ENCODE measurements at places on chromosomes 16 and 17. TPM values are rescaled to one million over a fixed set of nuclear protein-coding genes. Genes with fewer than 3 reads are reported as not detected.

- DNase-seq = no peak
Observed at GRCh38 chr17:49600949-49601348, 25.3 kb downstream of the NXPH3 start.

- peak; percentile 5 for DNase-seq
Observed at GRCh38 chr16:53041320-53042051, 11.2 kb downstream of the CHD9NB start.

GRCh38 chr17:33816842-33817617 lies 438.1 kb upstream of the CCL2 start:
- DNase-seq = no peak

The SLC5A10 gene
- not detected for total RNA-seq

The FBXW10 gene
- not detected for total RNA-seq

- DNase-seq = no peak
Observed at GRCh38 chr16:58280846-58281301, 14.0 kb downstream of the PRSS54 start.

DNA sequence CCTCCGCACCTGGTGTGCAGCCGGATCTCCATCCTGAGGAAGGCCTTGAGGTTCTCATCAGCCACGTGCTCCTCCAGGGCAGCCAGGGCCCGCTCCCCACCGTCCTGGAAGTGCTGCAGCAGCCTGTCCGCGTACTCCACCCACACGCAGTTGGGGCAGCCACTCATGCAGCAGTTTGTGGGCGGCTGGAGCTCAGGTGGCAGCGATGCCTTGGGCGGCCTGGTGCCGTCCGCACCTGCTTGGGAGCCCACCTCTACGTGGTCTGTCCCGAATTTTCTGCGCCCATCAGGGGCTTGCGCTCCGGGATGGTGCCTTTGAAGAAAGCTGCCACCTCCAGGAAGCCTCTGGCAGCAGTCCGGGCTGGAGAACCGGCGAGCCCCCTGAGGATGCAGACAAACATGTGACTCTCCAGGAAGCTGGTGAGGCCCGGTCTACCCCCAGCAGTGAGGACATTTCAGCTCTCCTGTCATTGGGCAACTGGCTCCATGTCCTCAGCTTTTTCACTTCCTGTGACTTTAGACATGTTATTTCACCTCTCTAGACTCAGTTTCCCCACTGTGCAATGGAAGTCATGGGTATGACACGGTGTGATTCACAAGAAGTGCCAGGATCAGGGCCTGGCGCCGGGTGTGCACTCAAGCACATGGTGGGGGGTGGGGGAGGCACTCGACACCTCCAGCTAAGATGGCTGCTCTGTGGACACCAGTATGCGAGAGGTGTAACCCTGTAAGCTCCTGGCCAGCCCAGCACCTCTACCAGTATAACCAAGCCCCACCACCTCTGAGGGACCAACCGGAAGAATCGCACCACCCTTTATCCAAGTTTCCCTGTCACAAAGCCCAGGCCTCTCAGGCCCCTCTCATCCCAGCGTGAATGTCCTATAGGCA lies 957 bp downstream of the OXLD1 start:
- DNase-seq = peak; percentile 6

GRCh38 chr16:49617016-49617629 lies 238.8 kb downstream of the ZNF423 start:
- no peak for DNase-seq

The KCNAB3 gene
- 0.36 TPM for total RNA-seq

DNA sequence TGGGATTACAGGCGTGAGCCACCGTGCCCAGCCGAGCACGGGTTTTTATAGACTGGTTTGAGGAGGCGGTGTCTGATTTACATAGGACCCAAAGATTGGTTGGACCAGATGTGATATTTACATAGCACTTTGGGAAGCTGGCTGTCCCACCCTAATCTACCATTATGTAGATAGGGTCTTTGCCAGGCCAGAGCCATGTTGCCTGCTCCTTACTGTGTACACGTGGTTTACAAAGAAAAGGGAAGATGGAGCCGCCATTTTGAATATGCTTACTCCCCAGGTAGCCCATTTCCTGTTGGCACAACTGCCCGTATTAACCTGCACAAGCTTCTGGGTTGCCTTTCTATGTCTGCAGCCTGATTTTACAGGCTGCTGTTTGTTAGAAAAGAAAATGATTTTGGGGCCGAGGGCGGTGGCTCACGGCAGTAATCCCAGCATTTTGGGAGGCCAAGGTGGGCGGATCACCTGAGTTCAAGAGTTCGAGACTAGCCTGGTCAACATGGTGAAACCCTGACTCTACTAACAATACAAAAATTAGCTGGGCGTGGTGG lies 89.9 kb upstream of the EEF2KMT start:
- no peak for DNase-seq

The GPR179 gene
- total RNA-seq = not detected

GRCh38 chr17:39197380-39198185 lies at the start of gene CACNB1:
CACNB1 (minus strand) TSS chr17:39197669; CDS start chr17:39197495, 174 bp downstream.
- DNase-seq = peak; percentile 65

The SLC2A4 gene
- total RNA-seq = under 0.01 TPM

DNA sequence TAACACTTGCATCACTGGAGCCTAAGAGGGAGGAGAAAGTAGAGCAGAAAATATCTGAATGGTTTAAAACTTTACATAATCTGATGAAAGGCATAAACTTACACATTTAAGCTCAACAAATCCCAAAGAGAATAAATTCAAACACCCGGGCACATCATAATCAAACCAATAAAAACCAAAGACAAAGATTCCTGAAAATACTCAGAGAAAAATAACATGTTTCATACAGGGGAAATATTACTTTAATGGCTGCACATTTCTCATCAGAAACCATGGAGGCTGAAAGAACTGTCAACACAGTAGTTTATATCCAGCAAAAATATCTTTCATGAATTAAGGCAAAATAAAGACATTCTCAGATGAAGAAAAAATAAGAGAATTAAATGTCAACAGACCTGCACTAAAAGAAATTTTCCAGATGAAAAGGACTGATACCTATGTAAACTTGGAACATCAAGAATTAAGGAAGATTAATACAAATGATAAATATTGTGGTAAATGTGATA lies 34.2 kb downstream of the C16orf87 start:
- no peak for DNase-seq

DNA sequence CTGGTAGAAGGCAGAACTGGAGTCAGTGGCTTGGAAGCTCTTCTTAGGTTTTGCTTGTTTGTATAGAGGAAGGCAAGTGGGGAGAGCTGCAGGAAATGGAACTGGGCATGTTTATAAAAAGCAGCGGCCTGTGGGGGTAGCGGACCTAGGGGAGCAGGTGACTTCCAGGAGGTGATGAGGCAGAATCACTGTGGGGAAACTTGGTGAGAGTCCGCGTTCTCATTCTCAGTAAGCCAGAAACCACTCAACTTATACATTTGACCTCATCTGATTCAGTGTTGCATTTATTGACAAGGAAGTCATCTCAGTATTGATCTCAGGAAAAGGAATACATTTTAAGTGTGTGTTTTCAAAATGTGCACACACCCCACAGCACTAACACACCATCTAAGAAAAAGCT lies 299.8 kb downstream of the CNTNAP4 start:
- no peak for DNase-seq

- peak; percentile 96 for DNase-seq
Observed at GRCh38 chr17:72387487-72387886, 266.7 kb downstream of the SOX9 start.

The ADAMTS18 gene
- total RNA-seq = not detected

DNA sequence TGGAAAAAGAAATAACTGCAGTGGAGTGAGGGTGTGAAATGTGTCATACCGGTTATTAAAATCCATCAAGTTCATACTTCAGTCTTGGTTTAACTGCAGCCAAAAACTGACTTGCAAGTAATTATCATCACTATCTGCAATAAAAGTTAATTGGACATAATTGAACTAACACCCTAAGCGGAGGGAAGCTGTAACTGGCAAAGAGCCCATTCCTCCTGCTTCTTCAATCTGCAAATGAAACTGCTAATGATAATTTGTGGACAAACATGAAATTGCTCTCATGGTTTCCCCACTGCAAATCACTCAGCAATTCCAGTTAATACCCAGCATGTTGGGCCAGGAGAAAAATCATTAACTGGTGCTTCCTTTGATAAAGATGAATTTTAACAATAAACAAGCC lies 46.5 kb downstream of the FAM222B start:
- no peak for DNase-seq

DNA sequence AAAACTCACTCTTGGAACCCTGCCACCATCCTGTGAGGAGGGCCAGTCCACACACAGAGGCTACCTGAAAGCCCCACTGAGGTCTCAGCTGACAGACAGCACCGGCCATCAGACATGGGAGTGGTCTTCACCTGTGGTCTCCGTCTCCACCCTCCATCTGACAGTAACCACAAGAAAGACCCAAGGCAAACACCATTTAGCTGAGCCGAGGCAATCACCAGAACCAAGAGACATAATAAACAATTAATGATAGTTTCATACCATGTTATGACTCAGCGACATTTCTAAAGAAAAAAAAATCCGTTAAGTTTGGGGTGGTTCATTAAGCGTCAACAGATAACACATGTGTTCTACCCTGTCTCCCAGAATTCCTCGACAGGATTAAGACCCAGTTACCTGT lies 6.1 kb upstream of the EVPLL start:
- DNase-seq = no peak

The DPEP1 gene
- not detected for total RNA-seq

GRCh38 chr17:48553190-48553547 lies 8.3 kb upstream of the HOXB2 start:
- no peak for DNase-seq

GRCh38 chr16:23699100-23699499 lies 13.9 kb downstream of the ERN2 start:
- no peak for DNase-seq

- no peak for DNase-seq
Observed at GRCh38 chr16:9123871-9124270, 32.4 kb downstream of the HAPSTR1 start.

DNA sequence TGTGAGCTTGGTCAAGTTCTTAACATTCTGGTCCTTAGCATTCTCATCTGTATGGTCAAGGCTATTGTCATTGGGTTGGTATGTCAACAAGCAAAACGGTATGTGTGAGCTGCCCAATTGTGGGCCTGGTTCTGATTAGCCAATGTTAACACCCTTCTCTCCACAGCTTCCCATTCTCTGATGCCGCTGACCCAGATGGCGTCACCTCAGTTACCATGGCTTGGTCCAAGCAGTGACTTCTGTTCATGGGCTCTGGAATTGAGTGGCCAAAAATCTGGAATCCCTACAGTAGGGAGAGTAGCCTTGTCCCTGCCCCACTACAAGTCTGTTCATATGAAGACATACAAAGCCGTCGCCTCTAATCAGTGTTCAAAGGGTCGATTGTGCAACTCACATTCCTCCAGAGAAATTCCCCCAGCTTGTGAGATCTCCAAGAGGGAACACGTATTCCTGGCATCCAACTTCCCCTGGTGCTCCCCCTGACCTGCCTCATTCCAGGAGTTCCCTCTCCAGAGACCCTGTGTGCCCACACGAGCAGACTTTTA lies 15.8 kb downstream of the TMEM98 start:
- DNase-seq = peak; percentile 76

The EME1 gene
- total RNA-seq = 8.9 TPM

DNA sequence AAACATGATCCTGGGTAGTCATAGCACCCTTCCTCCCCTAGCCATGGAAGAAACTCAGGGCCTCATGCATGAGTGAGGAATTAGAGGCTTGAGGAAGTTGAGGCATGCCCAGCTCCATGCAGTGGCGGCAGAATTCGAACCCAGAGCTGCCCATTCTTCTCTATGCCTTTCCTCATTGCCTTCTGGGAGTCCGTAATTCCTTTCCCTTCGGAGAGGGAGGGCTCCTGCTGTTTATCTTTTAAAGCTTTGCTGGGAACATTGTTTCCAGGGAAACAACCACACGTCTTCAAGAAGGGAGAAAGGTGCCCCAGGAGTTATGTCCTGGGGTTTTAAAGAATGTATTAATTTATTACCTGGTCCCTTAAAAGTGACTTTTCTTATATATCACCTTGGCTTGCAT lies 8.5 kb downstream of the CRISPLD2 start:
- no peak for DNase-seq

The SPNS2 gene
- total RNA-seq = not detected

GRCh38 chr16:27600381-27600780 lies 50.4 kb downstream of the KATNIP start:
- DNase-seq = no peak

The MT1G gene
- total RNA-seq = not detected

Measured in IMR-90 (cell line).